ENCODE measurements at places on chromosomes 4 and X.

DNA sequence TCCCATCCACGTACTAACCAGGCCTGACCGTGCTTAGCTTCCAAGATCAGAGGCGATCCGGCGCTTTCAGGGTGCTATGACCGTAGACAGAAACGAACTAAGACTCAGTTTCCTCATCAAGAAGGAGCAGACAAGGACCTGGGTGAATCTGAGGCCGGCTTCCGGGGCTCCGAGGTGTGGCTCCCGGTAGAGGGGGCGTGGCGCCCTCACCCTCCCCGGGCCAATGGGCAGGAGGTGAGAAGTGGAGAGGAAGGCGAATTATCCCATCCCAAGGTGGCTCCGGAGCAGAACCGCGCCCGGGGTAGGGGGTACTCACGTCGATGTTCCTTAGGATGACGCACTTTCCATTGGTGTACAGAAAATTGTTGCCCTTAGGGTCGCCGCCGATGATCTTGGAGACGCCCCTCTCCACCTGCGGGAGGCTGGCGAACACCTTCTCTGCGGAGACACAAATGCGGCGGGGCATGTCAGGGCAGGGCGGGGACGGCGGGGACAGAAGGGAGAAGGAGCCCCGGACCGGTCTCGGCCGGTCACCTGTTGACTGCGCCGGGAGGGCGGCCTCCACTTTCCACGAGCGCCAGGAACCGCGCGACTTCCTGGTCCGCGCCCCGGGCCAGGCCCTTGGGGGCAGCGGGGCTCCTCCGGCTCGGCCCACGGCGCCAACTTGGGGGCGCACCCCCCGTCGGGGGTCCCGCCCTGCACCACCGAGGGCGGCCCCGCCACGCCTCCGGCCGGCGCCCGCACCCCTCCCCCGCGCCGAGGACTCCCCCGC, 616 bp downstream of the WDR1 start:
- no peak for DNase-seq

- DNase-seq = peak; percentile 54
Observed at GRCh38 chr4:150119492-150119891, 41.2 kb downstream of the DCLK2 start.

- DNase-seq = no peak
Observed at GRCh38 chr4:122876456-122876855, 45.9 kb downstream of the NUDT6 start.

- peak; percentile 52 for DNase-seq
Observed at GRCh38 chrX:72123471-72124185, 8.1 kb downstream of the RTL5 start.

DNA sequence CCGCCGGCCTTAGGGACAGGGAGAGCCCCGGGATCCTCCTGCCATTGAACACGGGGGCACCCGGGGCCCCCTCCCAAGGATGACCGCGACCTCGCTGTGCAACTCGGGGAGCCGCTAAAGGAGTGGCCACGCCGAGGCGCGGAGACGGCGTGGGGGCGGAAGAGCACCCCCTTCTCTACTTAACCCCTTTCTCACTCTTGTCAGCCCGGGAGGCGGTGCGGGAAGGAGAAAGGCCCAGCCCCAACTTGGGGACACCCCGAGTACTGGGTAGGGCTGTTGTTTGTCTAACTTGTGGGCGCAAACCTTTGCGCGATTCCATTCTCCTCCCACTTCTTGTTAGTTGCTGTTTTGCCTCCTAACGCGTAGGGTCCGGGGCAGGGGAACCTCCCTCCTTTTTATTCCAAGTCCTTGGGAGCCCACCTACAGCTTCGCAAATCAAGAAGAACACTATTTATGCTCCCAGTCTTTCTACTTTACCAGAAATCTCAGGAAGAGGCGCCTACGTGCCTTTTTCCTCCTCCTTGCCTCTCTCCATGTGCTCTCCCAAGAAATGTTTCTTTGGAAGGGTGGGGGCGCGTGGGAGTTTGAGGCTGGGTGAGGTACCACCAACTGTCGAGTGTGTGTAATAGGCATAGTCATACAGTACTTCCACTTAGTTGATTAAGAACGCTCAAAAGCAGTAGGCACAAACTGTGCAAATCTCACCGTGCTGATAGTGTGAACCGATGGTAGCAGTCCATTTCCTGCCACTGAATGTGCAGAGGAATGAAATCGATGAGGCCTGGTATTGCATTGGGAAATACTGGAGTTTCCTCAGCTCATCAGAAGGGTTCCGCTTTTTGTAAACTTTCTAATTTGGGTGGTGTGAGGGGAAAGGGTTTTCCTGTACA, 813 bp downstream of the DIAPH2 start:
- DNase-seq = peak; percentile 63

GRCh38 chrX:28649541-28649940, 62.3 kb downstream of the IL1RAPL1 start:
- DNase-seq = no peak

DNA sequence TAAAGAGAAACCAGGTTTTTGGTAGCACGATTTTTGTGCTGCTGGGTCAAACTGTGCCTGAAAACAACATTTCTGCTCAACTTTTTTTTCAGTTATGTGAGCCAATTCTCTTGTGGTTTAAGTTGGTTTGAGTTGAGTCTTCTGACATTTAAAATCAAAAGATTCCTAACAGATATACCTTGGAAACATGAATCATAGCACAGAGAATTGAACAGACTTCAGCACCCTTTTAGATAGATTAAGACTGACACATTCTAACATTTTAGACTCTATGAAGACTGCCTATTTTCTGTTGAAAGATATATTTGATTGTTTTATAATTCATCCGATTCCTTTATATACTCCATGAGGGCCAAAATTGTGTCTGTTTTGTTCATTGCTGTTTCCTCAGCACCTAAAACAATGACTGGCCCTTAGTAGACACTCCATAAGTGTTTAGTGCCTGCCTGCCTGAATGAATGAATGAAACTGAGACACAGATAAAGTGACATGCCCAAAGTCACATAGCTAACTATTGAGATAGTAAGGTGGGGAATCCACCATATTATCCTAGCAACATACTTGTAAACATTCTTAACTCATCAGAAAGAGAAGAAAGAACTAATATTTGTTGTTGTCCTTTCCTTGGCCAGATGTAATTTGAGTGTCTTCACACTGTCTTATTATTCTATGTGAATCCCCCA, 624.0 kb downstream of the MID1IP1 start:
- DNase-seq = no peak

DNA sequence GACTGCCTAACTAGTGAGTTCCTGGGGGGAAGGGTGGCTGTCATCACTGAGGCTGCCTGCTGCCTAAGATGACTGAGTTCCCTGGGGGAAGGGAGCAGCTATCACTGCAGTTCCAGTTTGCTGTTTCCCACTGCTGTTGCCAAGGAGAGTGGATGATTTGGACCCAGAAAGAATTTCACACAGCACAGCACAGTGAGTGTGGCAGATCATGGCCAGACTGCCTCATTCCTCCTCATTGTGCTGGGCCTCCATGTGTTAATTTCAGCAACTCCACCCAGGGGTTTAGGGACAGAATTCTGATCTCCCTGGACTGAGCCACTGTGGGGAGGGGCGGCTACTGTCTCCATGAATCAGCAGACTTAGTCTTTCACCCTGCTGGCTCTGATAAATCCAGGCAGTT, 125.0 kb downstream of the TEX13C start:
- no peak for DNase-seq

DNA sequence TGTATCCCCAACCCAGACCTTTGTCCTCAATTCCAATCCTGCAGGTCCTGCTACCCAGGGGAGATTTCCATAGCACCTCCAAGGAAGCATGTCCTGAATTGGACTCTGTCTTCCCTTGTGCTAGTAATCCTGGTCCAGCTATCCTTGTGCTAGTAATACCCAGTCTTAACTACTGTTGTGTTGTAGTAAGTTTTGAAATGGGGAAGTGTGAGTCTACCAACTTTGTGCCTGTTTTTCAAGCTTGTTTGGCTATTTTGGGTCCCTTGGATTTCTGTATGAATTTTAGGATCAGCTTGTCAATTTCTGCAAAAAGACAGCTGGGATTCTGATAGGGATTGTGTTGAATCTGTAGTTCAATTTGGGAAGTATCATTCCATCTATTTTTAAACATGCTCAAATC, 51.4 kb downstream of the CD99L2 start:
- DNase-seq = no peak

DNA sequence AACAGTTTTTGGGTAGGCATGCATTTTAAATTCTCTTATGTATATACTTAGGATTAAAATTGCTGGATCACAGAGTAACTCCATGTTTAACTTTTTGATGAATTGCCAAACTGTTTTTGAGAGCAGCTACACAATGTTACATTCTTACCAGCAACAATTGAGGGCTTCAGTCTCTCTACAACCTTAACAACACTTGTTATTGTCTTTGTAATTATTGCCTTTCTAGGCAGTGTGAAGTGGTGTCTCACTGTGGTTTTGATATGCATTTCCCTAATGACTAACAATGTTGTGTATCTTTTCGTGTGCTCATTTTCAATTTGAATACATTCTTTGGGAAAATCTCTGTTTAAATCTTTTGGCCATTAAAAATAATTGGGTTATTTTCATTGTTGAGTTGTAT, 17.3 kb upstream of the F11 start:
- no peak for DNase-seq

DNA sequence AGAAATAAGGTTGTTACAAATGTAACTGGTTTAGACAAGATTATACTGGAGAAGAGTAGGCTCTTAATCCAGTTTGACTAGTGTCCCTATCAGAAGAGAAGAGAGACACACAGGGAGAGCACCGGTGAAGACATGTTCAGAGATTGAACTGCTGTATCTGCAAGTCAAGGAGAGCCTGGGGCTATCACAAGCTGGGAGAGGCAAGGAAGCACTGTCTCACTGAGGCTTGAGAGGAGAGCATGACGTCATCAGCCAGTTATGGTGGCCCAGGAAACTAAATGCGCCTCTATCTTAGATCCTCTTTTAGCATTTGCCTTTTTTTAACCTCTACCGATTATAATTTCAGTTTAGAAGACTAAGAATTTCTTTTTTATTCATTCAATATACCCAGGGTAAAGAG, 583.4 kb downstream of the TRAM1L1 start:
- no peak for DNase-seq

DNA sequence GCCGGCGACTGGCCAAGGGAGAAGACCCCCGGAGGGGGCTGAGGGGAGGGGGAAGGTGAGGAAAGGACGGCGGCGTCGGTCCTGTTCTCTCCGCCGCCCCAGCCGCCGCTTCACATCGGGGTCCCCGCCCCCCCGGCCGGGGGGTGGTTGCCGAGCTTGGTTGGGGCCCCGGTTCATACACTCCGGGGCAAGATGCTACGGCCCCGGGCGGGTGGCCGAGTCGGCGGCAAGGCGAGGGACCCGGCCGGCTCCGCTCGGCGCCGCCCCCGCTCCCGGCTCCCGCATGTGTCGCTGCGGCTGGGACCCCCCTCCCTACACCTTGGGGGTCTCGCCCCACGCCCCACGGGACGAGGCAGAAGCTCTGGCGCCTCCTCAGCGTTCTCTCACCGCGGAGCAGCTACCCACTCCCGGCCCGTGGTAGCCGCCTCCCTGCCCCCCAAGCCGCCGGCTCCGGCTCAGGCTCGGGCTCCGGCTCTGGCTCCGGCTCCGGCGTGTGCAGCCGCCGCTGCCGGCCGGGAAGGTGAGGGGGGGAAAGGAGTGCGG, 461 bp downstream of the FBXW7 start:
- no peak for DNase-seq

GRCh38 chr4:20264688-20265087, 13.0 kb downstream of the SLIT2 start:
- no peak for DNase-seq

DNA sequence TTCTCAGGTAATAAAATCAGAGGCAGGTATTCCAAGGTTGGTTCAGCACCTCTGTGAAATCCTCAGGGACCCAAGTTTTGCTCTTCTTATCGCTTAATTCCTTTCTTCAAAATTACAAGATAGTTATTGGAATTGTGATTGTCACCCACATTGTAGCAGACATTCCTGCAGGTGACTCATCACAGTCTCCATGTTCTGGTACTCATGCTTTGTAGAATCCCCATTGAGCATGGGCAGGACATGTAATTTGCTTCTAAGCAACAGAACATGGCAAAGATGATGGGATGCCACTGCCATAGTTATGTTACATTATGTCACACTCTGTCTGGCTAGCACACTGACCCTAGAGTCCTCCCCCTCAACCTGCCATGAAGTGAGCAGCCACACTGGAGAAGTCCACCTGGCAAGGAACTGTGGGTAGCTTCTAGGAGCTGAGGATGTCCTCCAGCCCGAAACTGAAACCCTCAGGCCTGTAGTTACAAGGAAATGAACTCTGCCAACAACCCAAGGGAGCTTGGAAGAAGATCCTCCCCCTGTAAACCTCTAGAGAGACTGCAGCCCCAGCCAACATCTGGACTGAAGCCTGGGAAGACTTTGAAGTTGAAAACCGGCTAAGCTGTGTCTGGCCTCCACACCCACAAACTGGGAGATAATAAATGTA, 58.3 kb upstream of the GUCY1A1 start:
- no peak for DNase-seq

GRCh38 chr4:128458816-128459215, 171.2 kb upstream of the PGRMC2 start:
- DNase-seq = no peak

DNA sequence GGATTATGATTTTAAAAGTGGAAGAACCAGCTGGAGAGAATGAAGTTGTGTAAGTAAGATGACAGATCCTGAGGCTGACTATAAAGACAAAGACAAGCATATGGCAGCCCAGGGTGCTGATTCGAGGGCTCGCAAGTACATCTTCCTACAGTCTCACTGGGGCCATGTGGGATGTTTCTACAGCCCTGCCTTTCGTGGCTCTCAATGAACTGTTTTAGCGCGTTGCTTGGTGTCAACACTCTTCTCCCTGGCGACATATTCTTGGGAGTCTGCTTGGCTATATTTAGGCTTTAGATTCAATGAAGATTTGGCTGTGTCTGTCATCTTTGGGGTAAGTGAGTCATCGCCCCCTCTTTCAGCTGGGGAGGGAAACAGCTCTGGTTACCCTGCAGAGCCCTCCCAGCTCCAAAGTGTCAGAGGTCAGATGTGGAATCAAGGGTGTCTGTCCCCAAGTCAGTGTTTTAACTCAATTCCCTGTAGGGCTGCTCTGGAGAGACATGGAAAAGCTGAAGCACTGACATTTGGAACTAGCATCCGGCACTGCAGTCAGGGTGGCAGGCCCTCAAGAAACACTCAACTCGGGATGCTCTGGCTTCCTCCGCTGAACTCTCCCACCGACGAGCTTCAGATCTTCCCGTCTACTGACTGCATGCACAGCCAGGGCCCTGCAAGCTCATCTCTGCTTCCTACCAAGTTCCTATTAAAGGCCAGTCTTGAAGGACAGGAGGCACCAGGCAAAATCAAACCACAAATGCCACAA, 65.7 kb downstream of the GATB start:
- DNase-seq = no peak

DNA sequence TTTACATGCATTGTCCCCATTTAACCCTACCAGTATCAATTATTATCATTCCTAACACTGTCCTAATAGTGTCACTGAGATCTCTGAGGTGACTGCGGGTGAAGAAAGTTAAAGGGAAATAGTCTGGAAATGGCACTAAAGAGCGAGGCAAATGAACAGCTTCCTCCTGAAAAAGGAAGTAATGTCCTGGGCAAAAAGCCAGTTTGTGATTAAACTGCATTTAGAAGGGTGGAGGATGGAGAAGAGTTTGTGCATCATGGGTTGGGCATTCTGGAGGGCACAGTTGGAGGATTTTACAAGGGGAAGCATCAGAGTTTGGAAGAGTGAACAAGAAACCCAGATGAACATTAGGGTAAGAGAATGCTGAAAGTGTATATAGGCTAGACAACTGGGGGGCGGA, 60.5 kb upstream of the SLC25A4 start:
- DNase-seq = no peak

Measured in endothelial cell of umbilical vein (primary cell).